ENCODE measurements at places on chromosomes 6 and 20.

DNA sequence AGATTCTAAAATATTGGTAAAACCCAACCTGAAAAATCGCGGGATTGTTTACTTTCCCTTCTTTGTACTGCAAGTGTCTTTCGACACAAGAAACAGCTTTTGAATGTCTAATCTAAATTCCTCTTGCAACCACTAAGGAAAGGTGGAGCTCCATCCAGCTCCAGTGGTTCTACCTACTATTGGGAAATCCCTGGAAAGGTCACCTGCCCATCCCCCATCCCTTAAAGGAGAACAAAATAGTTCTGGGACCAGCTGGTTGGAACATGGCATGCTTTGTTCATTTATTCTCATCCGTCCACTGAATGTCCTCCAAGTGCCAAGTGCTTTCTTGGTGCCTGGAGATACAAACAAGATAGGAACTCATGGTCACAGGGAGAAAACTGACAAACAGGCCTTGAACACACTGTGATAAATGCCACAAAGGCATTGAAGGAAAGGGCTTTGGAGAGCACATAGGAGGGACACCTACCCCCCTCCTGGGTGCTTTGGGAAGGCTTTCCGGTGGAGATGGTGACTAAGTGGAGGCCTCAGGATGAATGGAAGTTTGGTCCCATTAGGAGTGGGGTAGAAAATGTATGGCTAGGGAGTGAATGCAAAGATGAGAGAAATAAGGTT, 2.3 kb upstream of the CITED2 start:
- no peak for DNase-seq

DNA sequence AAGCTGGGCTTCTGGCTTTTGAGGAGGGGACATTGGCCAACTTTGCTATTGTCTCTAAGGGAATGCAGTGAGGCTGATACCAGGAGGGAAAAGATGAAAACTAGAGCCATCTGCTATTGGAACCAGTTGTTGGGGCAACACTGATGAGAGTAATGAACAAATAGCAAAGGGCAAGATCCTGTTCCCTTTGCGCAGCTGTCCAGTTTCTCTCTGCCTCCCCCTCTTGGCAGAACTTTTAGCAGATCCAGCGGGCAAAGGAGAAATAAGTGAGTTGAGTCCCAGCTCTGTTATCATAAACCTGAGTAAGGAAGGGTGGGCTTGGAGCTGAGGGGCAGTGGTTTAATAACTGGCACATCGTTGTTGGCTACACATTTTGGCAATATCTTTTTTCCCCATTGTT, 126.8 kb downstream of the AKAP7 start:
- DNase-seq: no peak

- DNase-seq: no peak
Measured at GRCh38 chr20:50583442-50584150, 73.4 kb downstream of the PTPN1 start.

GRCh38 chr20:46400253-46400652, 6.2 kb downstream of the ELMO2 start:
- no peak for DNase-seq

- no peak for DNase-seq
Measured at GRCh38 chr6:134537146-134537555, 219.2 kb upstream of the SGK1 start.

GRCh38 chr20:37729909-37730308, 36.1 kb downstream of the CTNNBL1 start:
- no peak for DNase-seq

- no peak for DNase-seq
Measured at GRCh38 chr6:168469521-168469920, 28.5 kb downstream of the SMOC2 start.

DNA sequence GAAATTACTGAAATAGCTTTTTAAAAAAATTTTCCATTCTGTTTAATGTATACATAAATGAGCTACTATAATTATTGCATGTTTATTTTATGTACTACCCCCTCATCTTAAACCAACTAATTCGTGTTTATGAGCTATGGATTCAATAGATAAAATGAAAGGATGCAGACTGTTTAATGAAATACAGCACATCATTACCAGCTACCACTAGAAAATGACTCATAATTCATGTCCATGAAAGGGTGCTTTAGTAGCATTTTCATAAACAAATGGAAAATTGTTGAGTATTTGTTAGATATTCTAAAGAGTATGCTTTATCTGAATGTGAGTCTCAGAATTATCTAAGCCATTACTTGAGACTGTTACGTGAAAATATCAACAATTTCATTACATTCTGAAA, 1590.1 kb downstream of the HACE1 start:
- DNase-seq: no peak

- no peak for DNase-seq
Measured at GRCh38 chr20:58076405-58076804, 152.0 kb downstream of the ANKRD60 start.

DNA sequence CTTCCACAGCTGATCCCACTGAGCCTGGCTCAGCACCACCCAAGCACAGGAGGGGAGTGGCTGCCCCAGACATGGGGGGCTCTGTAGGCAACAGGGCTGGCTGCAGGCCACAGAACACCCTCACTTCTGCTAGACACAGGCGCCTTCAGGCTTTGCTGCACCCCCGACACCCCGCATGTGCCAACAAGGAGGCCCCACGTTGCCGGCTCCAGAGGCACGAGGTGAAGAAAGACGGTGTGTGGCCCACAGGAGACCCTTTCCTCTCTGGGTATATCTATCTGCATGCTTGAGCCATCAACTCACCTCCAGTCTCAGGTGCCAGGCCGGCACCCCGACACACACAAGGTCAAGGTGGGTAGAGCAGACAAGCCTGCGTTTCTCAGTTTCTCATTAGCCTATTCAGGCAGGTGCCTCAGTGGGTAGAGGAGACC, 158.3 kb downstream of the DLL1 start:
- no peak for DNase-seq

GRCh38 chr20:39142407-39143096, 180.4 kb downstream of the DHX35 start:
- no peak for DNase-seq

GRCh38 chr6:166705069-166705468, 78.0 kb upstream of the RPS6KA2 start:
- DNase-seq: no peak
